ENCODE measurements at places on chromosomes 1 and 21. TPM values are rescaled to one million over a fixed set of nuclear protein-coding genes. Genes with fewer than 3 reads are reported as not detected.

The ELAVL4 gene
- not detected for total RNA-seq

The TSPAN2 gene
- 2.4 TPM for total RNA-seq

The GUCA2B gene
- total RNA-seq = not detected

The MSH4 gene
- total RNA-seq = 0.25 TPM

The CD244 gene
- 2.0 TPM for total RNA-seq

The NBPF4 gene
- not detected for total RNA-seq

The SPRR2B gene
- total RNA-seq = not detected

The KRTAP12-4 gene
- not detected for total RNA-seq

The NSL1 gene
- 36.4 TPM for total RNA-seq

The HMGCL gene
- 33.5 TPM for total RNA-seq

The DIPK1A gene
- total RNA-seq = 17.2 TPM

The AADACL3 gene
- not detected for total RNA-seq

The RYR2 gene
- total RNA-seq = 0.08 TPM

All from activated CD4-positive, alpha-beta memory T cell treated with anti-CD3 and anti-CD28 coated beads, Interleukin-2, amount 10 ng/mL, durations not matched to agents 7 days and 5 days (primary cell).